Fibroblast of villous mesenchyme (primary cell): ENCODE measurements at places on chromosomes 3 and 15. TPM values are rescaled to one million over a fixed set of nuclear protein-coding genes. Genes with fewer than 3 reads are reported as not detected.

Gene TNNC1
- total RNA-seq = 0.64 and 1.3 TPM in 2 replicates

Gene IGSF11
- under 0.01 TPM in 1 of 2 replicates, not detected in the other for total RNA-seq

Gene FAM174B
- 0.97 and 3.9 TPM in 2 replicates for total RNA-seq

Gene DLL4
- total RNA-seq = 5.5 and 6.0 TPM in 2 replicates

Gene RPP25
- total RNA-seq = 2.6 and 11.0 TPM in 2 replicates

Gene CADM2
- under 0.01 and 0.32 TPM in 2 replicates for total RNA-seq

Gene GMPS
- total RNA-seq = 41.9 and 52.2 TPM in 2 replicates

Gene PPIP5K1
- 27.1 and 28.5 TPM in 2 replicates for total RNA-seq

Gene ACAP2
- 72.5 and 91.1 TPM in 2 replicates for total RNA-seq

Gene COLQ
- 0.43 and 0.64 TPM in 2 replicates for total RNA-seq

Gene HDGFL3
- 23.7 and 24.2 TPM in 2 replicates for total RNA-seq

Gene SNTN
- not detected in 2 replicates for total RNA-seq

Gene C3orf49
- not detected in 2 replicates for total RNA-seq

Gene TFDP2
- total RNA-seq = 43.5 and 93.7 TPM in 2 replicates

Gene ATP10A
- total RNA-seq = 1.3 and 4.2 TPM in 2 replicates

Gene ULK4
- 8.1 and 22.0 TPM in 2 replicates for total RNA-seq

Gene MNS1
- 0.43 and 0.97 TPM in 2 replicates for total RNA-seq

DNA sequence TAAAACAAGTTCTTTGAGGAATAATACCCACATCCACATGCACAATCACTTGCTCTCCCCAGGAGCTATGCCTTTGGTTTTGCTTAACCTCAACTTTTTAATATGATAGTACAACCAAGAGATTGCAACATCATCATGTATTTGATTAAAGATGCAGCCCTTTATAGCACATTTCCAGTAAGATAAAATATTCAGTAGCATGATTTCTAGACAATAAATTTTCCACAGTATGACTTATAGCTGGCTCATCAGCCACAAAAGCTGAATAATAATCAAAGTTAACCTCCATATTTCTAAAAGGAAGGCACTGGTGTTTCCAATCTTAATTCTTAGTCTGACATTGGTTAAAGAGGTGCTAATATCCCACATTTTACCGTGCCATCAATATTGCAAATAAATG is 622.5 kb downstream of the TBL1XR1 start:
- DNase-seq = no peak

GRCh38 chr3:14890476-14890875 is 56.9 kb upstream of the NR2C2 start:
- no peak for DNase-seq

GRCh38 chr15:80887148-80887547 is 102.5 kb downstream of the MESD start:
- DNase-seq = no peak

DNA sequence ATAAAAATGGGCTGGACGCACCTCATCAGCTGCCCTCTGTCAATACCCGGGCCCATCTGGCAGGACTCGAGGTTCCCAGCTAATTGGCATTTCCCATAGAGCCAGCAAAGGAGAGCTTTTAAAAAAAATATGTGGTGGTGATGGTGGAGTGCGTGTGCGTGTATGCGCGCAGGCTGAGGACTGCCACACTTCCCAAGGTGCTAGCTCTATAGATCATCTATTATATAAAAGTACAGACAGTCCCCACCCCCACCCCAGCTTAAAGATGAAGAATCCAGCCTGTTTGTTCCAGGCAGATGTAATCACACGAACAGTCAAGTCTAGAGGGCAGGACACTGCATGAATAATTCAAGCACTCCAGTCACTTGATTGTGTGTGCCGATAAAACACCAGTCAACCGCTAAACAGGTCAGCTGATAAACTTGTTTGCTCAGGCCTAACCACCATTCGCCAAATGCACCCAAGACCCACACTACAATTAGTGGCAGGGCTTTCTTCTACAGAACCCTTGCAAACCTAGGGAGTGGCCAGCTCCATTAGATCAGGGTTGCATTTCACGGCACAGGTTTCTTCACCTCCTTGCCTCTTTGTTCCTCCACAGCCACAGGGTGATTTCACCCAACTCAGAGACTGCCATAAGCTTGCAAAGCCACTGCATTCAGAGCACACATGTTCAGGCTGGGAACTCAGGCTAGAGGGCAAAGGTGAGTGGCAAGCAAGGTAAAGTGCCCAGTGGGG is 5.8 kb downstream of the TLE3 start:
- peak; percentile 72 for DNase-seq

GRCh38 chr15:60703207-60703933 is 224.4 kb upstream of the ICE2 start:
- DNase-seq = no peak

DNA sequence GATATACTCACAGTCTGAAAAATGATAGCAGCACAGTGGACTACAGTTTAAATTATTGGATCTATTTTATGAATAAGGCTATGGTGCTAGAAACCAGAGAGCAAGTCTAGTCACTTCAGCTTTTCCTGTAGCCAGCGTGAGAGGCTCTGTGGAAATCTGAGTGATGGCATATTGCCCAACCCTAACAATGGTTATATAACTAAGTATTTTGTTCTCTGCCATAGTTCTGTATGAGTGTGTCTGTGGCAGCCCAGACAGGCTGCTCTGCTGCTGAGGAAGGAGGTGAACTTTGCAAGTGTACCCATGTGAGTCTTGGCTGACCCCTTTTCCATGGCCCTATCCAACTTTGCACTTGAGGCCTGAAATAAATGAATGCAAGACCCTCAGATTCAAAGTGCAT is 105.7 kb downstream of the LRTM1 start:
- no peak for DNase-seq

DNA sequence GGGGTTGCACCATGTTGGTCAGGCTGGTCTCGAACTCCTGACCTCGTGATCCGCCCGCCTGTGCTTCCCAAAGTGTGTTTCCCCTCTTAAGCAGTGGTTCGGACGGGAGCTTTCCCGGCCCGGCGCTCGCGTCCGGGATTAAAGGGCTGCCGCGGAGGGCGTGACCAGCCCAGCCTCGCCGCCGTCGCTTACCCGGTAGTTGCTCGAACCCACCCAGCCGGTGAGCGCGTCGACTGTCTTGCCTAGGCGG is 513 bp downstream of the CLASP2 start:
- peak; percentile 75 for DNase-seq

- DNase-seq = no peak
Measured at GRCh38 chr3:100183608-100184125, 69.4 kb upstream of the FILIP1L start.

DNA sequence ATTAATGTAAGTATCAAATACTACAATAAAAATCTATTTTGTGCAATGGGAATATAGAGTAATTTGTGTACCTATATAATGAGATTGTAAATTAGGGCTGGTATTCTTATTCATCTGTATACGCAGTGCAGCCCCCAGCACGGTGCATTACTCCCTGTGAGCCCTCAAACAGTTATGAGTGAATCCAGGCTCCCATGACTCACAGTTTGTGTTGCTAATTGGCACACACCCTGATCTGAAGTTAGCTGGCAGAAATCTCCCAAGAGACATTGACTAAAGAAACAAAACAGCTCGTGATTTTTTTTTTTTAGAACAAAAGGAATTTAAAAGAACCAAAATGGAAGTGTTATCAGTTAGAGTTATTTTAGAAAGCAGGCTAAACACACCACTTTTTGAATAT is 15.7 kb downstream of the GK5 start:
- peak; percentile 91 for DNase-seq

- DNase-seq = no peak
Measured at GRCh38 chr3:124966521-124967445, 32.2 kb upstream of the MUC13 start.

DNA sequence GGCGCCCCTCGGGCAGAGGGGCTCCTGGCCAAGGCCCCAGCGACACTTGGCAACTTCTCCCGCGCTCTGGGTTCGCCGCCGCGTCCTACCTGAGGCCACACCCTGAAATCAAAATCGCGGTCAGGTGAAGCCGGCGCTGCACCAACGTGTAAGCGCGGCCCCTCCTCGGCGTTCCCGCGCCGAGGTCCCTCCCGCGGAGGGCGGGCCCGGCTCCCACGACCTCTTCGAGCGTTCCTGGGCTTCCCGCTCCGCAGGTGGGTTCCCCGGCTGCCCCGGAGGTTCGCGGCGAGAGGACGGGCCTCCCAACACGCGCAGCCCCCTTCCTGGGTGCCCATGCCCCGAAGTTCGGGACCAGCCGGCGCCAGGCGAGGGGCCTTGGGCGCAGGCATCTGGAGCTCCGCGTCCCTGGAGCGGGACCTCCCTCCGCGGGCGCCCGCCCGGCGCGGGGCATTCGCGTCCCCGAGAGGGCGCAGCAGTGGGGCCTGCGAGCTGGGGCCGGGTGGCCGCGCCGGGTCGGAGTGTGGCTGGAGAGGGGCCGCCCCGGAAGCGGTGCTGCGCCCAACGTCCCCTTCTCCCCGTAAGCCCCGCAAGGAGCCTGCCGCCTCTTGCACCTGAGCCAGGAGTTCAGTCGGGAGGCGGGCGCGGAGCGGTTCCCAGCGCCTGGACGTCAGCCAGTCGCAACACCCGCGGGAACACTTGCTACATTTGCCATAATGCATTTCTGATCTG is 13.7 kb downstream of the PAK6 start:
- peak; percentile 7 for DNase-seq

GRCh38 chr15:82963471-82964341 is 11.2 kb upstream of the HOMER2 start:
- DNase-seq = no peak

- DNase-seq = peak; percentile 78
Measured at GRCh38 chr3:172869368-172869771, 118.8 kb downstream of the ECT2 start.

DNA sequence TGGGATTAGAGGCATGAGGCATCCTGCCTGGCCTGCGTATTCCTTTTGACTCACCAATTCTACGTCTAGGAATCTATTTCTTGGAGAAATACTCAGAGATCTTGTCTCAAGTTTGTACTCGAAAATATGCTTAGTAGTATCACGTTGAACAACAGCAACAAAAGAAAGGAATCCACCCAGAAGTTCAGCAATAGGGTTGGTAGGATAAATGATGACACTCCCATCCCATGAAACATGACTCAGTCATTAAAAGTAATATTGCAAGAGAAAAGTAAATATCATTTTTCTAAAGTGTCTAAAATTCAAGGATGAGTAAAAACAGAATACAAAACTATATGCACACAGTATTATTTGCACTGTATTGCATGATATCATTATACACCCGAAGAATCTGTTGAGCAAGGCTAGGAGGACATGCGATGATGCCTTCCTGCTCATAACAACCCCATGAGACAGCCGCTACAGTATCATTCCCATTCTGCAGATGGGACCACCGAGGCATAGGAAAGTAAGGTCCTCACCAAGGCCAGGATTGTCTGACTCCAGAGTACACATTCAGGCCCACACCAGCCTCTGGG is 61.5 kb downstream of the SLC6A1 start:
- no peak for DNase-seq

DNA sequence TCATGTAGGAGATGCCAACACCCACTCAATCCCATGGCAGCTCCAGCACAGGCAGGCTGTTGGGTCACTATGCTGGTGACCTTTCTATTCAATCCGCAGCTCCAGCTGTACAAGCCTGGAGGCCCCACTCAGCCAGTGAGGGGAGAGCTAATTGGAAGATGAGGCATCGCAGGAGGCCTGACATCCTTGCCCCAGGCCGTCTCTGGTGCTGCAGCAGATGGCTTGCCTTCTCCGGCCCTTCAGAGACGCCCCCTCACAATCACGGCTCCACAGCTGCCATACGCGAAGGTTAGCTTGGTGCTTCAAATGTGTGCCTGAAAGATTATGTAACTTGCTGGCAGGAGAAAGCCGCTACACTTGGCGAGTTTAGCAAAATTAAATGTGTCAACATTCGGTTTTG is 104.2 kb upstream of the CLSTN2 start:
- DNase-seq = no peak

- peak; percentile 28 for DNase-seq
Measured at GRCh38 chr3:16884748-16885592, at the start of gene PLCL2. Gene PLCL2 (plus strand): TSS chr3:16884955. CDS start chr3:16885040, 85 bp downstream.

GRCh38 chr3:99505646-99506269 is 132.6 kb upstream of the COL8A1 start:
- peak; percentile 92 for DNase-seq

DNA sequence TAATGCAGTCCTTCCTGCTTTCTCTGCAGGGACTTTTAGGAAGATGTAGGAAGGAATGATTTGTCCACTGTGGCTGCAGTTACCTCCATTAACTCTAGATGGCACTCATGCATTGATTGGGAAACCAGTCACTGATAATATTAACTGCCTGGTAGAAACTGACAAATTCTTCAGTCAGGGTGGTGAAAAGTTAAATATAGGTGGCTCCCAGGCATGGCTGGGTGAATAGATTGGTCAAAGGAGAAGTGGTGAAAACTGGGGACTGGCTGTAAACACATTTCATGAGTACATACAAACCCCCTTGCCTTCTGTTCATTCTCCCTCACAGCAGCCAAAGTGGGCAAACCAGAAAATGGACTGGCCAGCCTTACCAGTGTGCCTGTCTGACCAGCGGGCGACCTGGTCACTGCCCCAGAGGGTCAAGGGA is 333.4 kb downstream of the THSD4 start:
- peak; percentile 80 for DNase-seq

DNA sequence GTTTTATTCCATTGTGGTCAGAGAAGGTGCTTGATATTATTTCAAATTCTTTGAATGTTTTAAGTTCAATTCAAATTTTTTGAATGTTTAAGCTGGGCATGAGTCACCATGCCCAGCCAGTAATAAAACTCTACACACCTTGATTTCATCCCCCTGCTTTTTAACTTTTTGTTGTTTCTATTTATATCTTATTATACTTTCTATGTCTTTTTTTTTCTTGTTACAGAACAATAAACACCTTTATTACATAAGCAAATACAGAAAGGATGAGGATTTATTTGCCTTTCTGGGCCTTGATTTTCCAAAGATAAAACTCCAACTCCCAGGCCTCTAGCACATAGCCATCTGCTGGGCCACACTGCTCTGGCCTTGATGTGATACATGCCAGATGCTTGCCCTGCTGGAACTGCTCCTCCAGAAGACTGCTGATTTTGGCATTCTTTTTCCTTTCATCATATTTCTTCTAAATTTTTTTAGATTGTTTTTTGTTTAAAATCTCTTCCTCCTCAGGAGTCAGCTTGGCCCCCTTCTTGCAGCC is 14.0 kb downstream of the DNAH12 start:
- DNase-seq = peak; percentile 27

DNA sequence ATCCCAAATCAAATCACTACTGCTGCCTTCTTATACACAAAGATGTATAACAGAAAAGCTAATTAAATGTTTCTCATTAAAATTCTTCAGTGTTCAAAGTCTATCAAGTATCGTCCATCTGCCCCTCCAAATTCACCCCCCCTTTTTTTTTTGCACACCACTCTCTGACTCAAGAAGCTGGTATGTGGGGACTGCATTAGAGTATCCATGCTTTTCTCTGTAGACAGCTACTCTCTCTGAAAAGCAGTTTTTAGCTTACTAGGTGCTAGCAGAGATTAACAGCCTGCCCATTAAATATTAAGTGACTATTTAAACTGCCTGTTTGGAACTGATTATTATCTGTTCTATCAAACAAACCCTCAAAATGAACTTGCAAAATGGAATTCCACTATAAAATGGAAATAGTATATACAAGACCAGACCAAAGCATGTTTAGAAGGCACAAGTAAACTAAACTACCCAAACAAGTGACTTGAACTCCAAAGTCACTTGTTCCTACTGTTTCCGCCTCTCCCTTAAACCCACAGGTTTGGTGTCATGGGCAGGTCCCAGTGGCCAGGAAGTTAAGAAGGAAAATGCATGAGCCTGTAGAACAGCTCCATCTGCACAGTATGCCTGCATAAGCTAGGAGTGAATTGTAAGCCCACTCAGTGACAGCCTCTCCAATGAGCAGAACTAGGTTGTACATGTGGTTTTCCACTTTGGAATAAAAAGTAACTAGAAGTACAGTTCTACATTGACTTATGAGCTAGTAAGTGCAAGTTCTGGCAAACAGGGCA is 32.5 kb downstream of the GBE1 start:
- peak; percentile 53 for DNase-seq
